ENCODE measurements at places on chromosomes 13 and 19. TPM values are rescaled to one million over a fixed set of nuclear protein-coding genes. Genes with fewer than 3 reads are reported as not detected.
A peak's percentile ranks its signal among the peaks of the same experiment; 100 is the strongest.

CCDC70 gene
- total RNA-seq, result not detected

CLPTM1 gene
- total RNA-seq, result 58.2 TPM

GNA15 gene
- total RNA-seq, result 0.40 TPM

GRCh38 chr13:110187641-110188161, 119.3 kb downstream of the COL4A1 start:
- peak; percentile 86 for DNase-seq

All from LHCN-M2 (cell line).